ENCODE measurements at places on chromosomes 13 and 19. TPM values are rescaled to one million over a fixed set of nuclear protein-coding genes. Genes with fewer than 3 reads are reported as not detected.

The ZNF331 gene
- total RNA-seq: 3.4 TPM

The SIAH3 gene
- not detected for total RNA-seq

The AZU1 gene
- total RNA-seq: not detected

The FFAR3 gene
- total RNA-seq: not detected

The KLF1 gene
- total RNA-seq: not detected

The S1PR4 gene
- total RNA-seq: 0.14 TPM

The N4BP2L2 gene
- 20.8 TPM for total RNA-seq

The SMAD9 gene
- total RNA-seq: 1.3 TPM
